ENCODE measurements at places on chromosomes 3 and 15.
A peak's percentile ranks its signal among the peaks of the same experiment; 100 is the strongest.

DNA sequence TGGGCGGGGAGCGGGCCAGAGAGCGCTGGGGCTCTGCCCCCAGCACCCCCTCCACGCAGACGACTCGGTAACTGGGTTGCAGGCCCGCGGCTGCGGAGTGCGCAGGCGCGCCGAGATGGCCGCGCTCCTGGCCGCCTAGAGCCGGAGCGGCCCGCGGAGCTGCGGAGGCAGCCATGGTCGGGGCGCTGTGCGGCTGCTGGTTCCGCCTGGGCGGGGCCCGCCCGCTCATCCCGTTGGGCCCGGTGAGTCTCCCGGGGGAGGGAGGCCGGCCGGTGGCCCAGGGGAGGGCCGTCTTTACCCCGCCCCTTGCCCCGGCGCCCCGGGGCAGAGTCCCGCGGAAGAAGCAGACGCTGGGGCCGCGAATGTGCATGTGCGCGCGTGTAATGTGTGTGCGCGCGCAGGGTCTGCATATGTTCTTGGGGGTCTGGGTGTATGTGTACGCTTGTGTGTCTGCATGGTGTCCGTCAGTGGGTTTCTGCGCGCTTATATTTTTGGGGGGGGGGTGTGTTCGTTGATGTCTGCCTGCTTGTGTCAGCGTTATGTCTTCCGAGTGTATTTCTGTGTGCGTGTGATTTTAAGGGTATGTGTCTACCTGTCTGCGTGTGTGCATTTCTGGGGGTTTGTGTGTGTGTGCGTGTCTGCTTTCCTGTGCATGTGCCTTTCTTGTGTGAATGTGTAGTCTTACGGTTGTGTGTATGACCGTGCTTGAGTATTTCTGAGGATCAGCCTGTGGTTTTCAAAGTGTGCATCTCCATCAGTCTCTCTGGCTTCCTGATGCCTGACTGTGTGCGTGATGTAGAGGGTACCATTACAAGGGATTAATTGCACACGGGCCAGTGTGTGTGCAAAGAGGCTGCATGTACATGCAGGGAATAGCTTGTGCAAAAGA lies at the start of gene ABHD14A:
TSS of gene ABHD14A (plus strand) at position 102 of the 889 bp plus-strand sequence. CDS start at position 174, 72 bp downstream.
- DNase-seq, result peak; percentile 67

- DNase-seq, result no peak
Observed at GRCh38 chr3:14245248-14245639, 66.6 kb downstream of the LSM3 start.

- DNase-seq, result no peak
Observed at GRCh38 chr3:124879337-124879680, 7.9 kb downstream of the ITGB5 start.

GRCh38 chr3:17110660-17111396 lies 226.1 kb downstream of the PLCL2 start:
- no peak for DNase-seq

DNA sequence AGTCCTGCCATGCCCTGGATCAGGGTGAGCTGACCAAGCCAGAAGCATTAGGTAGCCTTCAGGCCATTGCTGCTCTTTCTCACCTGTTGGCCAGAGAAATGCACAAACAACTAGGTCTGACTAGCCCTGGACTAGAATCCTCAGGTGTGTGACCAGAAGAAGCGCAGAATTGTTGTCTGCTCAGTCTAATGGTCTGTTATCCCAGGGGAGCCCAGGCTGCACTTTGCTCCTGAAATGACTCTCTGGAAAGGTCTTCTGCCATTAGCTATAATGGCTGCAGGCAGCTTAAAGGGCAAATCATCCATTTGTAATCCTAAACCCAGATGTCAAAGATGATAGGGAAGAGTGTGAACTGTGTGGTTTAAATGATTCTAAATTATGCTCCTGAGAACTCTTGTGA lies 246.1 kb downstream of the NFKBIZ start:
- no peak for DNase-seq

- no peak for DNase-seq
Observed at GRCh38 chr3:160948273-160948672, 156.9 kb downstream of the B3GALNT1 start.

DNA sequence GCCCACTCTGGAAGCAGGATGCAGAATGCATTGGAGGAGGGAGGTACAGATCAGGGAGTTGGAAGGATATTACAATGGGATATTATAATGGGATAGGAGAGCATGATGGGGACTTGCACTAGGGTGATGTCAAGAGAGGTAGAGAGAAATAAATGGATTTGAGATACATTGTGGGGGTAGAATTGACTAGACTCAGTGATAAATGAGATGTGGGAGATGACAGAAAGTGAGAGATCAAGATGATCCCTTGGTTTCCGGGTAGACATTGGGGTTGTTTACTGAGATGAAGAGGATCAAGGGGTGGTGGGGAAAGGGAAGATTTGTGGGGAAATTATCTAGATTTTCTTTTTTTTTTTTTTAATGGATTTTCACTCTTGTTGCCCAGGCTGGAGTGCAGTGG lies 42.7 kb downstream of the BFSP2 start:
- DNase-seq, result no peak

All from T-cell (primary cell).